D721Med (cell line): ENCODE measurements at places on chromosomes 1 and 21.

DNA sequence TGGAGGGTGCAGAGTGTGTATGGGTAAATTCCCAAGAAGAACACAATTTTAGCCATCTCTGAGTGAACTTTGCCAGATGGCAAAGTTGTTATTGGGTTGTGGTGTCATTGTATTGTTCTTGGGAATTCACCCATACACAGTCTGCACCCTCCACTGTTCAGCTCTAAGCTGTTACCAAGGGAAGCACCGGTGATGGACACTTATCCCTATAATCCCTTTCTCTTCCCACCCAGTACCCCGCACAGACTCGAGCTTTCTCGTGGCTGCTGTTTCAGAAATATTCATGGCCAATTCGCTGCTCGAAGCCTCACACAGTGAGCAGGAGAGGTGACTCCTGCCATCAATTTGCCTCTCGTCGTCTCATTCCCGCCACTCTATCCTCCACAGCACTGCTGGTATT lies 95.7 kb upstream of the PALMD start:
- DNase-seq, result no peak

GRCh38 chr1:117826540-117827078 lies 102.8 kb downstream of the GDAP2 start:
- no peak for DNase-seq

GRCh38 chr21:35172231-35172630 lies 123.1 kb upstream of the RUNX1 start:
- DNase-seq, result no peak

GRCh38 chr1:29974316-29974724 lies 738.0 kb downstream of the PTPRU start:
- DNase-seq, result no peak

GRCh38 chr1:223341121-223341520 lies 22.9 kb downstream of the SUSD4 start:
- no peak for DNase-seq

- no peak for DNase-seq
Observed at GRCh38 chr21:33761441-33762036, 119.2 kb downstream of the ITSN1 start.

GRCh38 chr21:46421191-46421750 lies 37.4 kb upstream of the DIP2A start:
- DNase-seq, result no peak

DNA sequence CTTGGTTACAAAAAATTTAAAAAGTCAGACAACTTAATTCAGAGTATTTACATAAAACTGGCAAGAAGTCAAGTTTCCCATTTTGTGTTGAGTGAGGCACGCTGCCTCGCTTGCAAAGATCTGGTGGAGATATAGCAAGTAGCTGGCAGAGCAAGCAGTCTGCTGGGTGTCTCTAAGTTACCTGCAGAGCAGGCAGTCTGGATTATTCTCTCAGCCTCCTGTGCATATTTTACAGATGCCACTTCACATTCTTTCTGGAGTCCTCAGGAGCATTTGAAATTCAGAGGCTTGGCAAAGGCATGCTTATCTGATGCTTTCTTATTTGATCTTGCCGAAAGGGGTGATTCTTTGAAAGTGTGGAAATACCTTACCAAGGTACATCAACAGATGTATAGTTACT lies 640.4 kb upstream of the ADGRL4 start:
- DNase-seq, result no peak

GRCh38 chr1:182795563-182796228 lies 6.1 kb downstream of the NPL start:
- DNase-seq, result no peak

GRCh38 chr1:204053893-204054292 lies 19.0 kb upstream of the SOX13 start:
- DNase-seq, result no peak

- no peak for DNase-seq
Observed at GRCh38 chr1:203034422-203035110, 8.3 kb downstream of the PPFIA4 start.

DNA sequence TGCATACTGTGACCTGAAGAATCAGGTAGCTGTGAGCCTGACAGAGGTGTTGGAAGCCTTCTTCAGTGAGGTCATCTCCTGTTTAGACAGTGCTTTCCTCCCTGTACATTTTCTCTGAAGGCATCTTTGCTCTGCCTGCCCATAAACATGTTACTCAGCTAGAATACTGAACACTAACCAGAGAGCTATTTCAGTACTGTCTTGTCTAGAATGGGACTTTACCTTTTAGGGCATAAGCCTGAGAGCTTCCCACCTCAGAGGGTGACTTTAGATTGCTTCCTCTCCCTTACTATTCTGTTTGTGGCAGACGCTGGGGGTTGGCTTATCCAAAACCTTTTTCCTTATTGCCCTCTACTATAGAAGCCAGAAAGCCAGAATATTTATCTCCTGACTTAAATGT lies 23.3 kb upstream of the ZNF326 start:
- DNase-seq, result no peak

- DNase-seq, result no peak
Observed at GRCh38 chr21:27631471-27631870, 664.6 kb upstream of the ADAMTS5 start.

DNA sequence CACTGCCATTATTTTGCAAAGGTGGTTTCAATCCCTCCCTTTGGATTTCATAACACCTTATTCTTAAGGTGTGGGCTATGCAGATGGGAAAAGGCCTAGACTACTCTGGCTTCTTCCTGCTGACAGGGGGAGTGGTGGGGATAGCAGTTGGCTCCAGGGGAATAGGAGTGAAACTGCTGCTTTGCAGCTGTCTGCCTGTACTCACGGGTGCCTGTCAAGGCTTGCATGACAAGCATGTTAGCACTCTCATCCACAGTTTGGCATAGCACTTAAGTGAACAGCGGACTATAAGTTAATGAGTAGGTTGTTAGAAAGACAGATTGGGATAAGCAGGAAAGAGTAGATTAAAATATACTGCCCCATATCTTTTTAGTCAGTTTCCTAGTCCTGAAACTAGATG lies 287.5 kb upstream of the DAB1 start:
- no peak for DNase-seq

- no peak for DNase-seq
Observed at GRCh38 chr21:42622284-42622683, 31.1 kb upstream of the PDE9A start.

GRCh38 chr1:235834620-235835019 lies 32.1 kb downstream of the LYST start:
- no peak for DNase-seq

DNA sequence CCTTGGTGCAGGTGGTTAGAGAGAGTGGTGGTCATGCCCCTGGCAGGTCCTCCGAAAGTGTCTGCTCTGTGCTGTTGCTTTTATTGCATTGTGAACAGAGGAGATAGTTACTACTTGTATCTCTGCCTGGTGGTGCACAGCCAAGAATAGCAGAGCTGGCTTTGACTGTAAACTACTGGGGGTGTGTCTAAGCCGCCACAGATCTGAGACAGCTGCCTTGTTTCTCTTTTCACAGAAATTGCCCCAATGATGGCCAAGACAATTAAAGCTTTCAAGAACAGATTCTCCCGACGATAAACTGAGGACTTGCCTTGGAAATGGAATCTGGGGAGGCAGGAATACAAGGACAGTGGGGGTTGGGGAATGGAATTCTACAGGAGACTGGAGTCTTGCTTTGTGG lies 16.0 kb downstream of the ELOA start:
- no peak for DNase-seq

DNA sequence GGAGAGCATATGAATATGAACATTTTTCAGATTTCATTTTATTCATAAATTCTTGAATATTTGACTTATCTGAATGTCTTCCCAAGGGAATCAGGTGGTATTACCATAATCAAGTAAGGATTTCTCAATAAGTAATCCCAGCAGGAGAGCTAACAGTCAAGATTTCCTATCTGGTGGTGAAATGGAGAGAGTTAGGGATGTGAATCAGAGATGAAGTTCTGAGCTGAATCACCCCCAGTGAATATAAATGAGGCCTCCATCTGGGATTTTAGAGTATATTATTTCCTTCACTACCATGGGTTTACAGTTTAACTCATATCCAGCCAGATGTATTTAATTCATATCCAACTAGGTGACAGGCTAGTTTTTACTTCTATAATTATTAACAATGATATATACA lies 61.5 kb upstream of the RGS2 start:
- no peak for DNase-seq

DNA sequence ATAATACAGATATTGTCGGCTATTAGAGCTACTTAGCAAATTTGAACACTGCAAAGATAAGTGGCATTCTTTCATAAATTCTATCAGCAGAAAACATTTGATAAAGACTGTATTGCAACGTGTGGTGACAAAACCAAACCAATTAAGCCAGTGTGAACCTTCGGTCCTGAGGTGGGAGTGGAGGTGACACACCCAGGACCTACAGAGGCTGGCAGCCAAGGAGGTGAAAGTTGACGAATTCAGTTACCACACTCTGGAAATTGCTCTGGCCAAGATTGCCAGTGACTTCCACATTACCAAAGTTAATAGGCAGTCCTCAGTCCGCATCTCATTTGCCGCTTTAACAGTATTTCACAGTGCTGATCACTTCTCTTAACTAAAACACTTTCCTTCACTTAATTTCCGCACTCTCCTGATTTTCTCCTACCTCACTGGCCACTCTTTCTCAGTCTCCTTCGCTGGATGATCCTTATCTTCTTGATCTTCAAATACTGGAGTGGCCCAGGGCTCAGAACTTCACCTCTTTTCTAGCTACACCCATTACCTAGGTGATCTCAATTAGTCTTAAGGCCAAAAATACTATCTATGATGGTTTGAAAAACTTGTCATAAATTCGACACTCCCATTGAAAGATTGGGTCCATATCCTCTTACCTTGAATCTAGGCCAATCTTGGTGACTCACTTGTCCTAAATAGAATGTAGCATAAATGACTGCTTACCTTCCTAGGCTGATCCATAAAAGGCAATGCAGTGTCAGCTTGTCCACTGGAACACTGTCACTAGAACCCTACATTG lies 5.1 kb upstream of the CDC42BPA start:
- no peak for DNase-seq

- no peak for DNase-seq
Observed at GRCh38 chr21:45225741-45226327, 61.9 kb downstream of the POFUT2 start.

DNA sequence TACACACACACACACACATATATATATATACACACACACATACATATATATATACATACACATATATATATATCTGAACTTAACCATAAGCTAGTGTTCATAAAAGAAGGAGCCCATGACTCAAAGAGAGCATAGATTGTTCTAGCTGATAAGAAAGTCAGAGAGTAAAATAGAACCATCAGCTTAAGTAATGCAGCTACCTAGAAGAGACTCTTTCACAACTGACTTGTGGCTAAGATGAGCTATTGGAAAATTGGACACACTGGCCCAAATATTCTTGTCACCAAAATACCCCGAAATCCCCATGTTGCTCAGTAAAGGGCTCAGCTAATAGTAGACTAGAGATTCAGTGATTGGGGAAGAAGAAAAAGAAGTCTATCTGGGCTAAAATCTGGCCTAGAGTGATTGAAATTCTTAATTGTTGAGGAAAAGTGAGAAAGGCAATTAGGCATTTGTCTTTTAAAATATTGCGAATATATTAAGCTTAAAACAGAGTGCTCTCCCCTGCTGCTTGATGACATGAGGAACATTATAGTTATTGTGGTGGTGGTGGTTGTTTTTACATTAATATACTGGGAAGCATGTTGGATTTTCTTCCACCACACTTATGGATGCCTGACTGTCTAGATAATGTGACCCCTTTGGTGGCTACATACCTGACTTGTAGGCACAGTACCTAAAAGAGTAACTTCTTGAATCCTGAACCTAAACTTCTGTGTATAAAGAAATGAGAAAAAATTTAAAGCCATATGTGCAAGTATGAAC lies 6.3 kb downstream of the SLAMF1 start:
- DNase-seq, result no peak

GRCh38 chr1:42737257-42737656 lies 2.8 kb downstream of the CLDN19 start:
- no peak for DNase-seq

DNA sequence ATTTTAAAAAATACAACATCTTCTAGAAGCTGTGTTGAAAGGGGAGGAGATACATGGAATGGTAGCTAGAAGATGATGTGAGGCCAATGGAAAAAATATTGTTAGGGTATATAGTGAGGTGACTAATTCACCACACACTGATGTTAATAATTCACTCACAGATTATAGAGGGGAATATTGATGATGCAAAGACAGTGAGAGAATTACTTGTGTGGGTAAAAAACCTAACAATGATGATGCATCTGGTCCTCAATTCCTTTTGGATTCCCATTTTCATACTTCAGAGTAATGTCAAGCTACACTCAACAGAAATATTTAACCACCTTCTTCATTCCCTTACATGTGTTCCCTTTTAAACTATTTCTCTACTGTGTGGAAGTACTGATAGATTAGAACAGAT lies 169.5 kb upstream of the DPYD start:
- DNase-seq, result no peak

DNA sequence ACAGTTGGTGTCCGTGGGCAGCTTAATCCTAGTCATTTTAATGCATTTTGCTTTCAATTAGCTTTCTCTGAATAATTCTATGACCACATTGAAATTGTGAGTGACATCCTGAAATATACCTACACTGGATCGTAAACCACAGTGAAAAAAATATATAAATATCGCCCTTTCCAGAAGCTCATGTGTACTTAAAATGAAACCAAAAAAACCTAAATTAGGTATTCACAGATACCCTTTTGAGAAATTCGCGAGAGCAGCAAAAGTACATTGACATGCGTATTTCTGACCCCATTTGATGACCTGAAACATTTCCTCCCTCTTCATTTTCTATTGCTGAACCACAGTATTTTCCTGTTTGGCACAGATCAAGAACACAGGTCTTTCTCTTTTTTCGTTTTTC lies 253.8 kb downstream of the LTN1 start:
- no peak for DNase-seq

DNA sequence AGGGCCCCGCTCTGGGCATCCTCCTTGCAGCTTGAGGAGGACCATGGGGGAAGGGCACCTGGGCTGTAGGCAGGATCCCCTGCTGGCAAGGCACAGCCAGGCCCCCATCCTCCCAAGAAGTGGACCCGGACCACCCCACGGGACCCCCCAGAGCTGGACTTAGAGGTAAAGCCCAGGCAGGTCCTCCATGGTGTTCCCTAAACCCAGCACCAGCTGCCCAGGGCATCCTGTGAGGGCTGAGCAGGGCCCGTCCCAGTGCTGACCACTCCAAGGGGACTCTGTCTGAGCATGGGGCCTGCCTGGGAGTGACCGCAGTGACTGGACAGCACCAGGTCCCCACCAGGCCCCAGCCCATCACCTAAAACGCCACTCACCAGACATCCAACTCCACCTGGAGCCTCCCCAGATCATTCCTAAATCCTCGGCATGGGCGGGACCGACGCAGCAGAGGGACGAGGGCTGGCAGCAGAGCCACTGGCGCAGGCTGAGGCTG lies 21.3 kb downstream of the COL6A2 start:
- DNase-seq, result peak; percentile 14

DNA sequence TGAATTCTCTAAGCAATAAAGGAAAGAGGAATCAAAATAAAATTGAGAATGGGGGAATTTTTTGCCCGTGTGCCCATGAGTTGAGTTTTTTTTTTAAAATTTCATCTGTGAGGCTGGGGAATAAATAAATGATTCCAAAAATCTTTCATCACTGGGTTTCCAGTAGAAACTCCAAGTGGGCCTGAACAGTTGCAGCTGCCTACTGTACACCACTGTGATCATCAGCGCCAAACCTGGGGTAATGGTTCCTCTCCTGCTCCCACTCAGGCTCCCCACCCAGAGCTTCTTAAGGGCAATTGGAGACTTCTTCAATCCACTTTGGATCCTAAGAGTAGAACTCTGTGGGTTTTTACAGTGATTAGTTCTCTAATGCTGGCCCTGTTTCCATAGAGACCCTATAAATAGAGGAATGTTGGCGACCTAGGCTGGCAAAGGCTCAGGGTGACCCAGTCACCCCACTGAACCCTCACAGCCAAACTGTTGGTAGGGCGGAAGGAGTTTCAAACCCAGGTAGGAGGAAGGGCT lies 9.3 kb downstream of the TMCC2 start:
- DNase-seq, result no peak
